ENCODE measurements at places on chromosomes 5 and 9.
A peak's percentile ranks its signal among the peaks of the same experiment; 100 is the strongest.

DNA sequence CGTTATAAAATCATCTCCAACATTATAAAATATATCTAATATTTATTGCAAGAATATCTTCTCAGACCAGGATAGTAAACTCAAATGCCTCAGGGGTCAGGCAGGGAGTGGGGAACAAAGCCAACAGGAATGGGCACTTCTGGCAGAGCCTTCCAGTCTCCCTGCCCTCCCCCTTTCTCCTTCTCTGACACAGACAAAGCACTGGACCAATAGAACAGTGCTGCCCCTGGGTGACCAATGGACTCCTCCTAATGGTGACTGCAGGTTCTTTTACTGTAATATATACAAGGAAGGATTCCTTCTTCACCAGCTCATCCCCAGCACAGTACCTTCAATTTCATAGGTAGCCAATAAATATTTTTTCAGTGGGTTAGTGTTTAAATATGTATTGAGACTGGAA is 31.1 kb upstream of the MAMDC2 start:
- no peak for DNase-seq

GRCh38 chr9:21684231-21684630 is 118.2 kb upstream of the MTAP start:
- no peak for DNase-seq

- DNase-seq: no peak
These were observed 29.9 kb downstream of the TMEM161B start for GRCh38 chr5:88238732-88239131.

- DNase-seq: no peak
These were observed 11.0 kb downstream of the B4GALT7 start for GRCh38 chr5:177610770-177611445.

DNA sequence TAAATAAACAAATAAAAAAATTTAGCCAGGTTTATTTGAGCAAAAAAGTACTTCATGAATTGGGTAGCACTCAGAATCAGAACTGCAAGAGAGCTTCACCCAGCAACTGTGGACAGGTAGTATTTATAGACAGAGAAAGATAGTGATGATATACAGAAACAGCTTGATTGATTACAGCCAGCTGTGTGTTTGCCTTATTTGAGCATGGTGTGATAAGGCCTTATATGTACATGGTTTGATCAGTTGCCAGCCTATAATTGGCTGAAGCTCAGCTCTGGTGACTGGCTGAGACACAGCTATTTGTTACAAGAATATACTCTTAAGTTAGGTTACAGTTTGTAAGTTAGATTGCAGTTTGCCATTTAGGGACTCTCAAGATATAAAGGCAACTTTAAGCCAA is 34.3 kb upstream of the ARL15 start:
- DNase-seq: no peak

DNA sequence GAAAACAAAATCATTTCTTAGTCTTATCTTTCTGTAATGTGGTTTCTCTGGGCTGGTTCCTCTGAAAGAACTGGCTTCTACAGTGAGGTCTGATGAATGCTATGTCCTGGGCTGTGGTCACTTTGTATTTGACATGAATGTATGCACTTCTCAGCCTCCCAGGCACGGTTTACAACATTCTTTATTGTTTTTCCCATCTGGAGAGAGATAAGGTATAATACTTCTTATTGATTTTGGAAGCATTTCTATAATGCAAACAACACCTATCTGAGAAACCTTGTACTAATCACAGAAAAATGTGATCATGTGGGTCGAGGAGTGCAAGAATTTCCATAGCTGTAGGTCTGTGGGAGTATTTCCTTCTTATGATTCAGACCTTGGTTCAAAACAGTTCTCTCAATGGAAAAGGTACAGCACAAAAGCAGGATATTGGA is 46.9 kb downstream of the ACTBL2 start:
- DNase-seq: no peak

- DNase-seq: no peak
These were observed 402.0 kb downstream of the IRX1 start for GRCh38 chr5:3997670-3998069.

GRCh38 chr9:90198956-90199355 is 443.7 kb downstream of the DIRAS2 start:
- DNase-seq: no peak

- DNase-seq: no peak
These were observed 101.4 kb upstream of the STC2 start for GRCh38 chr5:173429489-173430150.

- DNase-seq: peak; percentile 28
These were observed 22.8 kb downstream of the PTCH1 start for GRCh38 chr9:95494022-95494415.

GRCh38 chr5:83357621-83358231 is 113.8 kb upstream of the VCAN start:
- DNase-seq: no peak

- peak; percentile 58 for DNase-seq
These were observed 76.9 kb upstream of the HTR4 start for GRCh38 chr5:148730942-148731898.

GRCh38 chr9:12415361-12415760 is 277.8 kb upstream of the TYRP1 start:
- DNase-seq: no peak

DNA sequence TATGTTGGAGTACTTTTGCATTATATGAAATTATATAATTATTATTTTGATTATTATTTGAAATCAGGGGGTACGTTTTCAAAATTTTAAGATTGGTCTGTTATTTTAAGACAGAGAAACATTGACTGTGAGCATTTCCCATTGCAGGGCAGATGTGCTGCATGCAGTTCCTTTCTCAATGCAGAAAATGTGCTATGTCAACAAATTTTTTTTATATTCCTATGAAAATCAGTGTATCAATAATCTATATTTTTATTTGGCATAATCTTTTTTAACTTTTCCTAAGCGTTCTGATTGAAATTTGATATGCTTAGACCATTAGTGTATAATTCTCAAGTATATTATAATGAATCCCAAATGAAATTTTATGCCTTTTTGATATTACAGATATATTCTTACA is 41.8 kb upstream of the LRRC70 start:
- DNase-seq: no peak

DNA sequence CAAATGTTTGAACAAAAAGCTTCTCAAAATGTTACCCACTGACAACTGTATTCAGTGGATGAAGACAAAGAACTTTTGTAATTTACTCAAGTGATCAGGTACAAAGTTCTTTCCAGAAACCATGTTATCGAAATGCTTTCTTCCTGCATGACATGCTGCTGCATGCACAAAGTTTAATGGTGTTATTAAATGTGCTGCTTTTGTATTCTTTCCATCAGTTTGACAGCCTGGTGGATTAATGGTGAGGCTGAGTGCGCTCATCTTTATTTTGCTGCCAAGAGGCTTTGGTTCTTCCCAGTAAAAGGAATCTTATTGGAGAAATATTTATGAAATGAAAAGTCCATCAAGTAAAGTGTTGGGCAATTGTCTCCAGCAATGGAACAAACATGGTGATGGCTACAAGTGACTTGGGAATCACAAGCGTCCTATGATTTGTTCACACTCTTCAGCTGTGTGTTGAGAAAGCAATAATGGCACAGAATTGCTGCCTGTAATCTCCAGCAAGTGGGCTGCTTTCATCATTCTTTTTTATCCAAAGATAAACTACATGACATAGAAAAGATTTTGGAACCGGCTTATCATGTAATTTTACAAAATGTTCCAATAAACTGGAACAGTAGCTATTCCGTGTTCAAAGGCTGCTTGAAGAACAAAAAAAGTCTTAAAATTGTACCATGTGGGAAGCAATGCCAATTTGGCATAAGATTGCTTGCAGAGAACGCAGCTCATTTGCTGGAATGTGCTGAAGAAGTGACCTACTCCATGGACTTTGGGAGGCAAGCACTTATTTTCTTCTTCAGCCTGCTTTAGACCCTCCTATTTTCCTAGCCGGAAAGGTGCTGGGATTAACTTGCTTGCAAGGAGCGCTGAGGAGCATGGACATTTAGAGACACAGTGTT is 153.1 kb downstream of the HSD17B3 start:
- DNase-seq: no peak

- DNase-seq: no peak
These were observed 23.1 kb downstream of the TRIM7 start for GRCh38 chr5:181181650-181182565.

DNA sequence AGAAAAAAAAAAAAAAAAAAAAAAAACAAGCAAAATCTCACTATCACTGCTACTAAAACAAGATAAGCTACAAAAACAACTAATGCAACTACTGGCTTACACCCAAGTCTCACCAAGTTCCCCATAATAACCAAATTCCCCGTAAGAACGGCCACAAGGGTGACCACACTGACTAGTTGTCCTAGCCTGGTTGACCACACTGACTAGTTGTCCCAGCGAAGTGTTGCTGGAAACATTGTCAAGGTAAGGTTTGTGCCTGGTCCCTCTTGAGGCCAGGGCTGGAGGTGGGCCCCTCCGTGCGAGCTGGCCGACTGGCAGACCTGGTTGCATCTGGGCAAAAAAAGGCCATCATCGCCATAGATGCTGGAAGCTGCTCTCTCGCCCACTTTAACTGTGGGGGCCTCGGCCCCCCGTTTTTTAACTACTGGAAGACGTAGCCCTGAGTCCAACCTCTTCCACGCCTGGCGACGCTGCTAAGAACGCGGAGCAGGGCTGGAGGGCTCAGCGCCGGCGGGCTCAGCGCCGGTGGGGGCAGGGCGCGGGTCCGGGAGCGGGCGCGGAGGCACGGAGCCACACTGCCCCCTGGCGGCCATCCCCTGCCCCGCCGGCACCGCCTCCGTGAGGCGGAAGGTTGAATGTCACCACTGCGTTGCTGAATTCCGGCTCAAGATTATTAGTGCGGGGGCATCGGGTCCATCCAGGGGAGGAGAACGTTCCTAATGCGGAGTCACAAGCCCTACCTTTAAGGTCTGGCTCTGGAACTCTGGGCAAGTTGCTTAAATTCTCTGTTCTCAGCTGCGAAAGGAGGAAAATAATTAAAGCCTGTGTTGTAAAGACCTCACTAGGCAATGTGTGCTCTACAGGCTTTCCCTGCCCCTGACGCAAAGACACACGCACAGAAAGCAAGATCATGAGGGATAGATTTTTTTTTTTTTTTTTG is 84.0 kb downstream of the HSD17B3 start:
- peak; percentile 35 for DNase-seq

GRCh38 chr9:113996531-113997001 is 81.5 kb downstream of the AMBP start:
- no peak for DNase-seq

DNA sequence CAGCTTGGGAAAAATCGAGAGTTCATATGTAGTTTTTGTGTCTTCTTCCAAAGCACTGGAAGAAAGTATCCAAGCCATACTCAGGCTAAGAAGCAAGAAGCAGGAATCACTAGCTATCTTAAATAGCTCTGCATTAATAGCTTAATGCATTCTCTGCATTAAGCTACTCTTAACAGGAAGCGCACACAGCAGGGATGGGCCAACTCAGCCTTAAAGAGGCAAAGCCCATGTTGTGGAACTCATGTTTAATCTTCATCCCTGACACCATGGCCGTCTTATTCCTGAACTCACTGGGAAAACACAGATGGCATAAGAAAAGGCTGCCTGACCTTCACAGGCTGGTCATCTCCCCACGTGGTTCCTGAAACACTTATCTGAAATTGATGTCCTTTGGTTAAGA is 18.7 kb upstream of the ICE1 start:
- no peak for DNase-seq

DNA sequence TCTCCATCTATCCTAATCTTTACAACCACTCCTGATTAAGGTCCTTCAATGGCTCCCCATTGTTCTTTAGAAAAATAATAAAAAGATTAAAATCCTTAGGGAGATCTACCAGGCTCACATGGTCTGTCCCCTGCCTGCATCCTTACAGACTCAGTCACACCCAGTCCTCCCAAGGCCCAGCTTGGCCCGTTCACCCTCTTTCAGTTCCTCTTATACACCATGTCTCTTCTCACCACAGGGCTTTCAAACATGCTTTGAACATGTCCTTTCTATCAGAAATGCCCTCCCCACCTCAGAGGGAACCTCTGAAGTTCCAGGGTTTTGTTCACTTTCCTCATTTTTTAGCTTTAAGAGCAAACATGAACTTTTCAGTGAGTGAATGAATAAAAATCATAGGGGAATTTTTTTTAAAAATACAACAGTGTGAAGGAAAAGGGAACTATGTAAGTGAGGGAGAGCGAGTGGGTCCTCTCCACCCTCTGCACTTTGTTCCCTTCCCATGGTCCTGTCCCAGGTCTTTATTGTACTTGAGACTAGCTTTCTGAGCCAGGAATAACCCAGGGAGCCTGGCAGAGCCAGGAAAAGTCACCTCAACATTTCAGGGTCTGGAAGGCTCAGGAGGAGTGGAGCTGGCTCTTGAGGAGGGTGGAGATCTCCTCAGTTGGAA is 55.3 kb downstream of the TRPC7 start:
- no peak for DNase-seq

GRCh38 chr5:959581-960531 is 48.7 kb upstream of the NKD2 start:
- DNase-seq: no peak

DNA sequence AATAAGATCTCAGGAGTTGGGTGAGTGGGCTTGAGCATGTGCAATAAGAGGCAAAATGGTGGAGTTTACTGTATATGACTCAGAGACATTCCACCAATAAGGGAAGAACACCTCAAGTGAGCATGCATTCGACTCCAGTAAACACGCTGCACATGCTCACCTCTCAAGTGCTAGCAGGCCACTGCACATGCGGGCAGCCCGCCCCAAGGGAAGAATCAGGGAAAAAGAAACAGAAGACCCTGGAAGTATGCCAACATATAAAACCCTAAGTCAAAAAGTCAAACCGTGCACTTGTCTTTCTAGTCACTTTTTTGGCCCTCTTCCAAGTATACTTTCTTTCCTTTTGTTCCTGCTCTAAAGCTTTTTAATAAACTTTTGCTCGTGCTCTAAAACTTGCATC is 245.3 kb upstream of the RASA1 start:
- DNase-seq: no peak
